ENCODE measurements at places on chromosomes 1 and 21.

DNA sequence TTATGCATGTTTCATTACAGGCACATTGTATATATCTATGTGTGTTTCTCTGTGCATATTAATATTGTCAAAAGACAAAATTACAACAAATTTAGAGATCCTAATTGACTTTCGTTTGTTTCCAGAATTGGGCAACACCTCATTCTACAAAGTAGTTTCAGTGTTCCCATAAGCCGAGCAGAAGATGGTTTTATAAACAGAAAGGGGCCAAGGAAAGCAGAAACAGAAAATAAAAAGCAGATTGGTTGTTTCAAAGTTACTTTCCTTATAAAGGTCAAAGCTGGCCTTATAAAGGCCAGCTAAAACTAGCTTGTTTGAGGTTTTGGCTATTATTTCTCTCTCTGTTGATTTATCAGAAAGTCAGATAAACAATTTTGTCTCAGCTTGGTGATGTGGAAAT lies 116.2 kb upstream of the FGGY start:
- no peak for DNase-seq

- no peak for DNase-seq
Measured at GRCh38 chr21:33799378-33800090, 116.1 kb downstream of the ATP5PO start.

DNA sequence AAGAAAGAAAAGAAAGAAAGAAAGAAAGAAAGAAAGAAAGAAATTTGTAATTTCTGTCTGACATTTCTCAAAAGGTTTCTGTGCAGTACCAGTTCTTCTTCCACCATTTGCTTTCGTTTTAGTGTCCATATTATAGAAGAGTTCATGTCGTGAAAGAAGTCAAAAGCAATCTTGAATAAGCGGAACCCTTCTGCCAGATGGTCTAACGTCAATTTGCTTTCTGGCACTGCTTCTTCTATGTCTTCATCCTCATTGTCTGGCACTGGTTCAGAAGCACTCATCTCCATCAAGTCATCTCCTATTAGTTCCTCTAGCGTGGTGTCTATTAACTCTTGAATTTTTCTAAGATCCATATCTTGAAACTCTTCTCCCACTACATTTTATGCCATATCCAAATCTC lies 170.0 kb upstream of the KCTD3 start:
- DNase-seq: no peak

DNA sequence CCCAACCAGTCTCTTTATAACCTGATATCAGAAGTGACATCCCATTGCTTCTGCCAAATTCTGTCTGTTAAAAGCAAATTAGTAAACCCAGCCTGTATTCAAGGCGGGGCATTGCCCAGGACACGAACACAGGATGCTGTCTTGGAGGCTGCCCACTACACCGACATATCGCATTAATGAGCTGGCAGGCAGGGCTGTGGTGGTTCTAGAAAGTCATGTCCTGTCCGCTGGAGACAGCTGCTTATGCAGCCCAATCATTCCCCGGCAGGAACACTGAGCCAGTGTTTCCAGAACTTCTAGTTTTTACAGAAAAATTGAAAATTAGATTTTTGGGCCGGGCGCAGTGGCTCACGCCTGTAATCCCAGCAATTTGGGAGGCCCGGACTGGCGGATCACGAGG lies 19.3 kb downstream of the C1orf167 start:
- no peak for DNase-seq

DNA sequence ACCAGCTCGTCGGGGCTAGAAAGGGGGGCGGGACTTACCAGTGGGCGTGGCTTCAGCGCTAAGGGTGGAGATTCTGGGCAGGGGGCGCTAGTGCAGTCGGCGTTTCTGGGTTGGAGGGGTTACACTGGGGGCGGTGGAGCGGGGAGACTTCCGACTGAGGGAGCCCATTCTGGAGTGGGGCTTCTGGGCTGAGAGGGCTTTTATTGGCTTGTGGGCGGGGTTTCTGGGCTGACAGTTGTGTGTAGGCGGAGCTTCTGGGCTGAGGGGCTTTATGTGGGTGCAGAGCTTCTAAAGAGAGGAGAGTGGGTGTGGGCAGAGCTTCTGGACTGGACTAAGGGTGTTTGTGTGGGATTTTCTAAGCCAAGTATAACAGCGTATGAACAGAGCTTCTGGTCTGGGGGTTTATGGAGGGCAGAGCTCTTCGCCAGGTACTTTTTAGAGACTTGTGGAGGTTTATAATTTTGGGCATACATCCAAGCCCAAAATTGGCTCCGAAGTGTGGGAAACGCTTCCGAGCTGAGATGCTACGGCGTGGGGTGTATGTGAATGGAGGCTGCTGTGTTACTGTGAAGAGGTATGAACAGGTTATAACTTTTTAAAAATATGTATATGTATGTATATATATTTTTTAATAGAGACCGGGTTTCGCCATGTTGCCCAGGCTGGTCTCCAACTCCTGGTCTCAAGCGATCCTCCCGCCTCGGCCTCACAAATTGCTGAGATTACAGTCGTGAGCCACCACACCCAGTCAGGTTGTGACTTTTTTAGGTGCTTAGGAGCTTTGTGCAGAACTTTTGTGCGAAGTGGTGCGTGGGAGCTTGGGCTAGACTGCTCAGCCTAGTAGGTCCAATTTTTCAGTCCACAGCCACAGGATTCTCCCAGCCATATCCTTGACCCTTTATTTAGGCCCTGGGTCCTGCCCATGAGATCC lies 825 bp downstream of the TMEM39B start:
- DNase-seq: no peak

- no peak for DNase-seq
Measured at GRCh38 chr1:6065093-6065858, 19.6 kb downstream of the KCNAB2 start.

DNA sequence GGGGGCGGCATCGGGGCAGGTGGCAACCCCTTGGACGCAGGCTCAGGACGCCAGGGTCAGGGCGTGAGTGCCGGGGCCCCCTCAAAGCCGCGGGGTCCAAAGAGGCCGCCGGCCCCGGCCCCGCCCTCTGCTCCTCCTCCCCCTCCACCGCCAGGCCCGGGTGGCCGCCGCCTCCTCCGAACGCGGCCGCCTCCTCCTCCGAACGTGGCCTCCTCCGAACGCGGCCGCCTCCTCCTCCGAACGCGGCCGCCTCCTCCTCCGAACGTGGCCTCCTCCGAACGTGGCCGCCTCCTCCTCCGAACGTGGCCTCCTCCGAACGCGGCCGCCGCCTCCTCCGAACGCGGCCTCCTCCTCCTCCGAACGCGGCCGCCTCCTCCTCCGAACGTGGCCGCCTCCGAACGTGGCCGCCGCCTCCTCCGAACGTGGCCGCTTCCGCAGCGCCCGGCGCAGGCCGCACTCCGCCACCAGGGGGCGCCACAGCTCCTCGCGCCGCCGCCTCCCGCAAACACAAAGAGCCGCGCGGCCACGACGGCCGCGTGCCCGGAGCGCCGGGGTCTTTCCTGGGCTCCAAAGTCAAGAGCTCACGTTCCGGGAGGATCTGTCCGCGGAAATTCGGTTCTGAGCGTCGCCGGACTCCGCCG lies 19.3 kb upstream of the SAMD11 start:
- peak; percentile 84 for DNase-seq

DNA sequence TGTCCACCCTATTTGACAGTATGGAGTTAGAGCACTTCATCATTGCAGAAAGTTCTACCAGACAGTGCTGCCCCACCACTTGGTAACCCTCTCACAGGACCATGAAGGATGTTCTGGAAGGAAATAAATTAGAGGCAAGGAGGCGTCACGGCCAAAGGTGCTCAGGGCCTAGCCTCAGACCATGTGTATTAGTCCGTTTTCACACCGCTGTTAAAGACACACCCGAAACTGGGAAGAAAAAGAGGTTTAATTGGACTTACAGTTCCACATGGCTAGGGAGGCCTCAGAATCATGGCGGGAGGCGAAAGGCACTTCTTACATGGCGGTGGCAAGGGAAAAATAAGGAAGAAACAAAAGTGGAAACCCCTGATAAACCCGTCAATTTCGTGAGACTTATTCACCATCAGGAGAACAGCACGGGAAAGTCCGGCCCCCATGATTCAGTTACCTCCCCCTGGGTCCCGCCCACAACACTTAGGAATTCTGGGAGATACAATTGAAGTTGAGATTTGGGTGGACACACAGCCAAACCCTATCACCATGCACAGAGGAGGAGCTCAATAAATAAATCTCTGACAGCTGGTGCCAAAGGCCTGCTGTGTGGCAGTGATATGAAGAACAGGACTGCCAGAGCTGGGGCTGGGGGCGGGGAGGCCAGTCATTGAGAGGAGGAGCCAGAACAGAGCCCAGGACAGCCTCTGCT lies 75.8 kb downstream of the FHAD1 start:
- DNase-seq: no peak

GRCh38 chr1:22442212-22442894 lies 9.3 kb upstream of the ZBTB40 start:
- DNase-seq: no peak

GRCh38 chr1:205376739-205377138 lies 20.0 kb upstream of the KLHDC8A start:
- DNase-seq: no peak

GRCh38 chr1:5742032-5742431 lies 250.2 kb downstream of the NPHP4 start:
- DNase-seq: no peak

All from central memory CD4-positive, alpha-beta T cell (primary cell).